Cardiac septum (tissue), 1 donor: ENCODE measurements at places on chromosomes 1 and 21.

DNA sequence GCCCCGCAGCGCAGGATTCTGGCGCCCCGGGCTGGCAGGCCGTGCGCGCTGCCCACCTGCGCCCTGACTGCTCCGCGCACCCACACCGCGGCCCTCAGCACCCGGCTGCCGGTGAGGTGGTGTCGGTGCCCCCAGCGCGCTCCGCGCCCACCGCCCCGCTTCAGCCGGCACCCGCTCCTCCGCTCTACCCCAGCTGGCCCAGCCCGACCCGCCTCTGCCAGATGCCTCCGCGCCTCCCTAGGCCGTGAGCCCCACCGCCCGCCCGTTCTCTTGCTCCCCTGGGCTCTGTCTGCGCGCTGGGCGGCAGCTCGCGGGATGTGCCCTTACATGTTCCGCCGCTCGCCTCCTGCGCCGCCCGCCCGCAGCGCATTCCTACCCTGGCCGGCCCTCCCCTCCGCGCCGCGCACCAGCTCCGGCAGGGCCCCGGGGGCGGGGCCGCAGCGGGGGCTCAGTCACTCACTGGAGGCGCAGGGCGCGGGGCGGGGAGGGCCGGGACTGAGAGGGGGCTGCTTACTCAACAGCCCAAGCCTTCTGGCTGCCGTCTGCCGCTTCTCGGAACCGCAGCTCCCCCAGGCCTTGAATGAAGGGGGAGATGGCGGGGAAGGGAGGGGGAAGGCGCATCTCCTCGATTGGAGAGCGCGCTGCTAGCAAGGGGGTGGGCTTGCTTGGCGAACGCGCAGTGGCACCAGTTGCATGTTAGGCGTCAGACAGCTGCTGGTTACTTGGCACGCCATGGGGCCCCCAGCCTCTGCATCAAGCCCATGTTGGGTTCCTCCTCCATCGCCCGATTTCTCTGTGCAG is at the start of gene PHLDA3:
TSS of gene PHLDA3 (minus strand) at position 345 of the 801 bp plus-strand sequence. CDS start 402 bp downstream, outside the sequence.
- peak; percentile 90 for DNase-seq

DNA sequence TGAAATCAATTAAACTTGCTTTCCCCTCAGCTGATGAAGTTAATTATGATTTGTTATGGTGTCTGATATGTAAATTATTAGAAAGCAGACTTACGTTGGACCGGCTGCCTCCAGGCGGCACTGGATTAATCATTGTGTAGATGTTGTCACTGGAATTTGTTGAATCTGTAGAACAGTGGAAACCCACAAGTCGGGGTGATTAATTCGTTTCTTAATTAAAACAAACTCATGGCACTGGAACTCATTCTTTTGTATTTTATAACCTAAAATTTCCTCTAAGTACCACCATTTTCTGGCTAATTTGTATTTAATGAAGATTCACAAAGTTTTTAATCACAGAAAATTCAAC is 39.0 kb downstream of the MRPL37 start:
- DNase-seq: no peak

- DNase-seq: no peak
Measured at GRCh38 chr1:230636575-230637148, 5.6 kb upstream of the COG2 start.

GRCh38 chr1:27864264-27864895 is 8.0 kb upstream of the THEMIS2 start:
- DNase-seq: no peak

DNA sequence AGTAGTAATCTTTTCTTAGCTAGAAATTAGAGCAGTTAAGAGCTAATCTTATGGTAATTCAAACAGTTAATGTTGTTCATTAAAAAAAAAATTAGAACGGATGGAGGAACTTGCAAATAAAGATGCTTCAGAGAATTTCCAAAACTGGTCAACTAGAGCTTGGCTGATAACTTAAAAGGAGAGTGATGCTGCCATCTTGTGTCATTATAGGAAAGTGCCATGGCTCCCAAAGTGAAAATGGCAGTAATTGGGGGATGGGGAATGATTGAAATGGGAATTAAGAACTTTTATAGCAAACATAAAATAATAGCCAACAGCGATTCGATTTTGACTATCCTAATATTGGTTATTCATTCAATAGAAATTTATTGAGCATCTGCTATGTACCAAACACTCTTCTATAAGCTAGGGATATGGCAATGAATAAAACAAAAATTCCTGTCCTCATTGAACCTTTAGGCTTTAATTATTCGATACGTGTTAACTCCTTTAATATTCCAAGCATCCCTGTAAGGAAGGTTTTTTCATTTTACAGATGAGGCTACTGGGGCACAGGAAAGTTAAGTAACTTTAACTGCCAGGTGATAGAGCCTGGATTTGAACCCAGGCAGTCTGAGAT is 5.7 kb upstream of the PLPP3 start:
- no peak for DNase-seq

DNA sequence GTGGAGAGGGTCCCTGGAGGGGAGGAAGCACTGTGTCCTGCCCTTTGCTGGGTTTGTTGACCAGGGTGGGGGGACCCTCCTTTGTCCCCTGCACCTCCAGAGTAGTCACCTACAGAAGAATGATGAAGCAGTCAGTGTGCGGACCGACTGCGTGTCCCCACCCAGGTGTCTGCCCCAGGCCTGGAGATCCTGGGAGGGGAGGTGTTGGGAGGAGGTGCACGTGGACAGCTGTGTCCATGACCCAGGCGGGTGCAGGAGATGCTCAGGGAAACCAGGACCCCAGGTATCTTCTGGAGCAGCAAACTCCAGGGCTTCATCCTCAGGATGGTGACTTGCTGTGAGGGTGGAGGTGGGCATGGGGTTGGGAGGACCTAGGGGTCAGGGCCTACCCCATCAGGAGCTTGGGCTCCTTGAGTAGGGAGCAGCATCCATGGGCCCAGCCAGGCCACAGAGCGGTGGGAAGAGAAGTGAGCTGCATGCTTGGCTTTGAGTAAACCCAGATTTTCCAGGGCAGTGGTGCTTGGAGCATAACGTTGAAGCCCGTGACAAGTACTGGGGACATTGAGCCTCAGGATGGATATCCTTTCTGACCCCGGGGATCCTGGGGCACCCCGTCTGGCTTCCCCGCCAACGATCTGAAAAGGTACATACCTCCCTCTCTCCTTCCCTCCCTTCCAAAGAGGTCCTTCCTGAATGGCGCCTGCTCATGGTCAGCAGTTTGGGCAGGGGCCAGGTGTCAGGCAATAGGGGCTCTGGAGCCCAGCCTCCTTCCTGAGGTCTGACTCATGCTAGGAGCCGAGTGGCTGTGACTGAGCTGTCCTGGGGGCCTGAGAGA is 13.7 kb downstream of the ACTRT2 start:
- DNase-seq: peak; percentile 62

- no peak for DNase-seq
Measured at GRCh38 chr1:47993416-47993740, 3.8 kb downstream of the TRABD2B start.

DNA sequence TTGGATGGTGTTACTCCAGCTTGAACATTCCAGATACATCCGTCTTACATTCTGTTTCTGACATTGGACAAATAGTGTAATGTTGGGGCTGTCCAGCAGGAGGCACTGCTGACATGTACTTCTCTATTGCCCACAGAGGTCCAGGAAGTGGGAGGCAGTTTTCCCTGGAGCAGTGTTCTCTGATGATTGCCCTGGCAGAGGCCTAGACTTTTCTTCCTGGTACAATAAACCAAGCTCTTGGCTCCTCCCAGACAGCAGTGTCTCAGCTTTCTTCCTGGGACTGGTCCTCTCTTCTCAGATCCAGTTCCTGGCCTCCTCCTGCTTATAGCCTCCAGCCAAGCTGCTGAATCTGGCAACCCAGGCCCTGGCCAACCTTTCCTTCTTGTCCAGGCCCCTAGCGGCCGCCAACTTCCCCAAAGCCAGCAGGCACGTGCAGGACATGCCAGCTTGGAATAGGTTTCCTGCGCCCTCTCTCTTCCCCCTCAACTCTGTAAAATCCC is 14.9 kb upstream of the IFNLR1 start:
- peak; percentile 83 for DNase-seq

- DNase-seq: peak; percentile 73
Measured at GRCh38 chr1:211490038-211490678, 1.8 kb downstream of the RD3 start.

- no peak for DNase-seq
Measured at GRCh38 chr1:78255383-78255782, 209.6 kb downstream of the GIPC2 start.

- no peak for DNase-seq
Measured at GRCh38 chr1:117537291-117537920, 68.4 kb upstream of the TENT5C start.

GRCh38 chr21:14414932-14415508 is 32.1 kb upstream of the HSPA13 start:
- DNase-seq: no peak

- DNase-seq: no peak
Measured at GRCh38 chr1:95096218-95096841, 20.8 kb upstream of the TLCD4 start.

GRCh38 chr1:9841460-9841859 is 17.7 kb upstream of the CLSTN1 start:
- DNase-seq: no peak

- no peak for DNase-seq
Measured at GRCh38 chr1:227742738-227743715, 7.8 kb downstream of the SNAP47 start.

- DNase-seq: no peak
Measured at GRCh38 chr1:228228601-228229074, 20.8 kb downstream of the OBSCN start.

DNA sequence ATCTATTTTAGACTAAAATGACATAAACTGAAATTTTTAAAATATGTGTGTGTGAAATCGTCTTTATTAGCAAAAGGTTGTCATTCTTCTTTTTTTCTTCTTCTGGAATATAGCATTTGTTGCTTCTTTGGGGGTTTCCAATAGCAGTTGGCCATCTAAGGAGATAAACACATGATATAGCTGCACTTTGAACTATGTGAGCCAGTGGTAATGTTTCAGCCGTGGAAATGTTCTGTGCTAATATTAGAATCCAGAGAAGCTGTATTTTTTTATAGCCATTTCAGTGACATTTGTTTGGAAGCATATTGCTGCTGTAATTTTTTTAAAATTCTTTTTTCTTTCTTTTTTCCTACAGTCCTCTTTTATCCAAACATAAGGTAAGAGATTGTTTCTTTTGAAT is 75.1 kb downstream of the CNST start:
- DNase-seq: no peak

- no peak for DNase-seq
Measured at GRCh38 chr1:27868932-27869718, 3.2 kb upstream of the THEMIS2 start.

- DNase-seq: no peak
Measured at GRCh38 chr1:185608177-185608576, 126.0 kb upstream of the HMCN1 start.

DNA sequence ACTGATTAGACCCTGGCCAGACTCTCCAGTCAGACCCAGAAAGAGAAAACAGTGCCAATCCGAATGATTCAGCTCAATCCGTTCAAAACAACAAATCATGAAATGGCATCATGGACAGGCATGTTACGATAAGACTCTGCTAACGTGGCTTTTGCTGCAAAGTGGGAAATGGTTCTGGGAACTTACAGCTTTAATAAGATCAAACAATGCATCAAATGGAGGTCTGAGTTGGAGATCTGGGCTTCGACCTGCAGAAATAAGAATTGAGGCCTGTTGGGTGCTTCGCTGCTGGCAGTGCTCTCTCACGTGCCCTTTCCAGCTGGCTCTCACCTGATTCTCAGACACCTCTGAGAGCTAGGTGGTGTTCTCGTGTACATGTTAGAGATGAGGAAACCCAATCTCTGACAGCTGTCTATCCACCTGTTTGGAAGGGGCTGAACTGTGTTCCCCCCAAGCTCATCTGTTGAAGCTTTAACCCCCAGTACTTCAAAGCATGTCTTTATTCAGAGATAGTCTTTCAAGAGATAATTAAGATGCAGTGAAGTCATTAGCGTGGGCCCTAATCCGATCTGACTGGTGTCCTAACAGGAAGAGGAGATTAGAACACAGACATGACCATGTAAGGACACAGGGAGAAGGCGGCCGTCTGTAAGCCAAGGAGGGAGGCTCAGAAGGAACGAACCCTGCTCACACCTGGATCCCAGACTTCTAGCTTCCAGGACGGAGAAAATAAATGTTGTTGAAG is 45.5 kb upstream of the ETS2 start:
- DNase-seq: no peak

DNA sequence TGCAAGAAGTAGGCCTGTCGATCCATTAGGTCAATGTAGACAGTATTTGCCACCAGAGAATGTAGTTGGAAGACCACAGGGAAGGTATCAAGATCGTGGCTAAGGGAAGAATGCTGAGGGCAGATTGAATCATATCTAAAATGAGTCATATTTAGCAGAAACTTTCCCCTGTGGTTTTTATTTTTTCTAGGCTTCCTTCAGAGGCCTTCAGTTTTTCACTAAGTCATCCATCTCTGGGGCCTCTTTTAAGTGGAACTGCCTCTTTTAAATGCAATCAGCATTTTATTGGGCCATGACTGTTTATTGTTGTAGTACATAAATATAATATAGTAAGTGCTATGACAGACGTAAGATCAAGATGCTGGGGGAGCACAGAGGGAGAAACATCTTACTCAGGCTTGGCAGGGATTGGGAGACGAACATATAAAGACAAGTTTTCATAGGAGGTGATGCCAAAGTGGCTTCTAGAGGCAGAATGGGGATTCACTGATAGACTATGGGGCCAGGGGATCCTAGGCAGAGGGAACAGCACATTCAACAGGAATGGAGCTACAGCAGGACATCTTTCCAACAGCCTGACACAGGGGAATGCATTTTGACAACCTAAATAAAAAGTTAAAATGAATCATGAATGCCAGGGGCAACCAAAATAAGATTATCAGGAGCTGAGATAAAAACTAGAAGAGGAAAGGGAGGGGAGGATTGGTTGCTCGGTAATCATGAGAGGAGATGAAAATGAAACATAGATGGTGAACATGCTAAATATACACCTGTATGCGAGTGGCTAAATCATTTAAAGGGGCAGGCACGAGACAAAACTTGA is 20.1 kb downstream of the UBE2U start:
- DNase-seq: no peak

GRCh38 chr1:24908591-24909259 is 21.4 kb downstream of the RUNX3 start:
- DNase-seq: peak; percentile 38

DNA sequence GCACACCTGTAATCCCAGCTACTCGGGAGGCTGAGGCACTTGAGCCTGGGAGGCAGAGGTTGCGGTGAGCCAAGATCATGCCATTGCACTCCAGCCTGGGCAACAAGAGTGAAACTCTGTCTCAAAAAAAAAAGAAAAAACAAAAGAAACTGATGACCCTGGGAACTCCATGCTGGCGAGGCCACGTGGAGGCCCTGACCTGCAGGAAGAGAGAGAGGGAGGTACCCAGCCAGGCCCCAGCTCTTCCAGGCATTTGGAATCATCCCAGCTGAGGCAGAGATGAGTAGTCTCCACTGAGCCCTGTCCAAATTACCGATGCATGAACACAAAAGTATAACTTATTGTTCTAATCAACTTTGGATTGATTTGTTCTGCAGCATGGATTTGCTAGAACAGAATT is 132.0 kb upstream of the ZBTB40 start:
- no peak for DNase-seq

DNA sequence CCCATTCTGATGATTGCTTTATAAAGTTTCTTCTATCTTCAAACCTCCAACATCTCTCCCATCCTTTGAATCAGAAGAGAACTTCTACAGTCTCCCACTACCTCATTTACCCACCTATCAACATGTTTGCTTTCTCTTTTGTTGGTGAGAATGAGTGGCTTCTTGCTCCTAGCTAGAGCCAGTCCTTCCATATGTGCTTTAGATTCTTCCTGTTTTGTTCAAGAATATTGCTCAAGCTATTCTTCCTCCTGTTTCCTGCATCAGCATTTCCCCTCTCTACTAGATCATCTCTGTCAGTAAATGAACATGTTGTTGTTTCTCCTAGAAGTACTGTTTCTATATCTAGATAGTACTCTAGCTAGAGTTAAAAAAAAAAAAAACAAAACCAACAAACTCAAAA is 6.3 kb downstream of the ATF6 start:
- DNase-seq: no peak
